HepG2 (cell line): ENCODE measurements at places on chromosomes 7 and 10. TPM values are rescaled to one million over a fixed set of nuclear protein-coding genes. Genes with fewer than 3 reads are reported as not detected.

The POU6F2 gene
- polyA plus RNA-seq, result not detected in 2 replicates

The KLF14 gene
- polyA plus RNA-seq, result not detected in 2 replicates

The STEAP1 gene
- 22.2 and 23.2 TPM in 2 replicates for polyA plus RNA-seq

The SKIDA1 gene
- polyA plus RNA-seq, result 0.29 and 0.73 TPM in 2 replicates

The PHKG1 gene
- 0.71 and 1.1 TPM in 2 replicates for polyA plus RNA-seq

The PLXDC2 gene
- polyA plus RNA-seq, result 2.4 and 2.8 TPM in 2 replicates

The LRRC18 gene
- polyA plus RNA-seq, result not detected in 2 replicates

The FGL2 gene
- 0.04 and 0.08 TPM in 2 replicates for polyA plus RNA-seq

The STARD3NL gene
- 30.0 and 37.3 TPM in 2 replicates for polyA plus RNA-seq

The ZNF503 gene
- 2.7 and 4.0 TPM in 2 replicates for polyA plus RNA-seq

The PIK3CG gene
- polyA plus RNA-seq, result not detected in 2 replicates

The CDC123 gene
- polyA plus RNA-seq, result 56.8 and 63.3 TPM in 2 replicates

The LRRC17 gene
- 0.66 and 0.67 TPM in 2 replicates for polyA plus RNA-seq

The PRKCQ gene
- polyA plus RNA-seq, result 0.05 and 0.13 TPM in 2 replicates

The ZNF248 gene
- polyA plus RNA-seq, result 11.9 and 13.3 TPM in 2 replicates

The OR6B1 gene
- polyA plus RNA-seq, result 0.18 TPM in 2 replicates

The RNF32 gene
- polyA plus RNA-seq, result not detected in 2 replicates

The CFAP69 gene
- polyA plus RNA-seq, result 2.2 and 2.4 TPM in 2 replicates

The MOSPD3 gene
- 8.6 and 8.8 TPM in 2 replicates for polyA plus RNA-seq

The HHEX gene
- 41.6 and 44.5 TPM in 2 replicates for polyA plus RNA-seq

The MOGAT3 gene
- polyA plus RNA-seq, result 30.5 and 39.2 TPM in 2 replicates

The FGFBP3 gene
- polyA plus RNA-seq, result 0.50 and 0.52 TPM in 2 replicates

The GDF2 gene
- not detected in 2 replicates for polyA plus RNA-seq

The PTF1A gene
- polyA plus RNA-seq, result not detected in 2 replicates

The RBP3 gene
- polyA plus RNA-seq, result not detected in 2 replicates

The MRLN gene
- polyA plus RNA-seq, result not detected in 2 replicates

The CYP2C19 gene
- not detected in 2 replicates for polyA plus RNA-seq

The COL28A1 gene
- 0.07 and 0.15 TPM in 2 replicates for polyA plus RNA-seq

The SYT15 gene
- 0.24 and 0.29 TPM in 2 replicates for polyA plus RNA-seq

The TAC1 gene
- polyA plus RNA-seq, result not detected in 2 replicates

The VIPR2 gene
- polyA plus RNA-seq, result not detected in 2 replicates

The MLXIPL gene
- polyA plus RNA-seq, result 60.1 and 66.2 TPM in 2 replicates

The AMPH gene
- polyA plus RNA-seq, result not detected in 2 replicates

The ITGA8 gene
- not detected in 2 replicates for polyA plus RNA-seq

The ORAI2 gene
- 3.0 and 5.6 TPM in 2 replicates for polyA plus RNA-seq

The PHTF2 gene
- polyA plus RNA-seq, result 4.3 and 7.4 TPM in 2 replicates

The MYL10 gene
- polyA plus RNA-seq, result 0.16 TPM in 1 of 2 replicates, not detected in the other

The ADCK2 gene
- polyA plus RNA-seq, result 8.6 and 11.0 TPM in 2 replicates

The NKX6-2 gene
- polyA plus RNA-seq, result not detected in 2 replicates
